ENCODE measurements at places on chromosomes 11 and 22.
A peak's percentile ranks its signal among the peaks of the same experiment; 100 is the strongest.

GRCh38 chr11:35165030-35165422 is 26.1 kb downstream of the CD44 start:
- no peak for DNase-seq

DNA sequence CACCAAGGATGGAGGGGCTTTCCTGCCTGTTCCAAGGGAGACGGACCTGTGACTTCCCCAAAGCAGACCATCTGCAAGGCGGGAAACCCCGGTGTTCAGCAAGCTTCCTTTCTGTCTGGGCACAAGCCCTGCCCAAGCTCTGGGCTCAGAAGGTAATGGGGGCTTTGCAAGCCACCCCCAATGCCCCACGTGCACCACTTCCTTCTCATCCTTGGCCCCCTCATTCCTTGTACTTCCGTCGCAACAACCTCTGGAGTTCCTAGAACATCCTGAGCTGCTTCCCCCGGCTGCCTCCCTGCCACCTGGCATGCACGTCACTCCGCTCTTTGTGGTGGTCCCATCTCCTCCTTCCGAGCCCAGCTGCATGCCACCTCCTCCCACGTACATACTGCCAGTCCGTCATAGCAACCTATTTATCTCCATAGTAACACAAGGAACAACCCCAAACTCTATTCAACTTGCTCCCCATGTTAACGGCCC is 3.9 kb downstream of the MYEOV start:
- no peak for DNase-seq

GRCh38 chr11:34653031-34653430 is 32.1 kb downstream of the EHF start:
- no peak for DNase-seq

DNA sequence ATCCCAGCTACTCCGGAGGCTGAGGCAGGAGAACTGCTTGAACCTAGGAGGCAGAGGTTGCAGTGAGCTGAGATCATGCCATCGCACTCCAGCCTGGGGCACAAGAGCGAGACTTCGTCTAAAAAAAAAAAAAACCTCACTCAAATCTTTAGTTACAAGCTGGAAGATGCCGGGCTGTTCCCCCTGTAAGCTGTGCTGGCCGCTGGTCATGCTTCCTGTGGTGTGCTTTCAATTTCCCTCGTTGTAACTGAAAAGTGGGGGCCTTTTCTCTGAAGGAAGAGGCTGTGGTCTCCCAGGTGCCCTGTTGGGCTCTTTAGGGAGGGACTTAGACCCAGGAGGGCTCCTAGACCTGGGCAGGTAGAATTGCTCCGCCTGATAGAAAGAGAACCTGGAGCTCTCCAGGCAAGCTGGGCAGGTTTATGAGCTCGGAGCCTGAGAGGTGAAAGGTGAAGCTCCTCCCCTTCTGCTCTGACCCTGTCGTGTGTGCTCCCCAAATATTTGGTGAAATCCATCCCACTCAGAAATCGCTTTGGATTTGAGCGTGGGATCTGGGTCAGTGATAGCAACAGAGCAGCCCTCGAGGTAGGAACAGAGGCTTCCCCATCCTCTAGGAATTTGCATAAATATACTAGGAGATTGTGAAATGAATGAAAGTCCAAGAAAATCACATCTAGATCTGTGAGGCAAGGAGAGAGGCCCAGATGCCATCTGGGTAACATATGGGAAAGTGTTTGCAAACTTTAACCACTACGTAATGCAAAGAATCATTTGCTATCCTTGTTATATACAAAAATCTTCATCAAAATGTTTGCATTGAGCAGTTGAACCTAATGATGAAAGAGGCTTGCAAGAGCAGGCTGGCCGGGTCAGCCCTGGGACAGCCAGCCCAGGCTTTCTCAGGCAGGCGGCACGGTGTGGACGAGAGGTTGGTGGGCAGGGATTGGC is 154.3 kb downstream of the FBXO7 start:
- DNase-seq, result no peak

DNA sequence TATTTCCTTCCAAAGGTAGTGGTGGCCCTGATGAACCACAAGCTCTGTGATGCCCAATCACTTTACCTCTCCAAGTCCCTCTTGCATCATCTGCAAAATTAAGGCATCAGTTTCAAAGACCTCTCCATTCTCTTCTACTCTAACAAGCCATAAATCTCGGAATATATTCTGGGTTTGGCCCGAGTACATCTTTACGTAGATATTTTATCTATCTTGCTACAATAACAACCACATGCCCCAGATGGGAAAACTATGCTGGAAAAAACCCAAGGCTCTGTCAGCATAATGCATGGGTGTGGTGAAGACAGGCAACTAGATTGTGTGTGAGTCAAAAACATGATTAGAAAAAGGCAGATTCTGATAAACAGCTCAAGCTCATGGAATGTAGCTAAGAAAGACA is 228.2 kb upstream of the BLID start:
- DNase-seq, result no peak

- DNase-seq, result no peak
Measured at GRCh38 chr11:62706850-62707247, 375 bp downstream of the BSCL2 start.

GRCh38 chr11:111918390-111919256 is at the start of gene C11orf52:
C11orf52 (plus strand) TSS chr11:111918913; CDS start chr11:111918973, 60 bp downstream.
- no peak for DNase-seq

DNA sequence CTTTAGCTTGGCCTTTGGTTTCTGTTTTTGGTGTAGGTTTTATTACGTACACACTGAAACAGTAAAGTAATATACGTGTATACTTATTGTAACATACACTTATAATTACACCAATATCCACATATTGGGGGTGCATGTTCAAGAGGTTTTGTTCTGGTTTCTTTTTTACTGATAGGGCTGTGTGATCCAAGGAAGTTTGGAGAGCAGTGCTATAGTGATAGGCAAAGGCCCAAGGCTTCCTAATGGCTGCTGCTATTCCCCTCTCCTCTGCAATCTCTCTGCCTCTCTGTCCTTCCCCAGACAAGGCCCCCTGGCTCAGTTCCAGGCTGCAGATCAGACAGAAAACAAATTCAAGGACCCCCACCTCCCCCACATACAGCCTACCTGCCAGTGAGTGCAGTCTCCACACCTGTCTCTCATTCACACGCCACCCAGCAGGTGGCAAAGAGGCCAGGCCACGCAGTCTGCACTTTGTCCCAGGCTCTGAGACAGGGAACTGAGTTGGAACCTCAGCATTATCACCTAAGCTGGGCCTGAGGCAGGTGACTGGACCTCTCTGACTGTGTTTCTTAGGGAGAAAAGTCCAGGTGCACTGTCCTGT is 15.1 kb downstream of the TMEM184B start:
- DNase-seq, result no peak

DNA sequence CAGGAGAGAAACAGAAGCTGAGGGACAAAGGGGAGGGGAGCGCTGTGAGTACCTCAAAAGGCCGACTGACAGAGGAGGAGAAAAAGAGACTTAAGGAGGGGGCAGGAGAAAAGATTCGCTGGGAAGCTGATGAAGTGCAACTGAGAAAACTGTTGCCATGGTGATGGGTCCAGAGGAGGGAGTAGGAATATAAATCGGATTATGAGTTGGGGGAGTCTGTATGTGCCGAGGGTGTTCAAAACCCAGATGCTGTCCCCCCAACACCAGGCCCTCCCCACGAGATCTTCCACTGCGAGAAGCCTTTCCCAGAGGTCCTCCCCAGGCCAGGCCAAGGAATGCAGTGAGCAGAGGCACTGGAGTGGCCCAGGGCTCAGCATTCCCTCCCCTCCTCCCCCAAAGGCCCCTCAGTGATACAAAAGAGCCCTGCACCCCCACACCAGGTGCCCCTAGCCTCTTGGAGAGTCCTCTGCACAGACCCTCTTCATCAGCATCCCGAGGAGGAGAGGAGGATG is 13.7 kb upstream of the BCL9L start:
- no peak for DNase-seq

DNA sequence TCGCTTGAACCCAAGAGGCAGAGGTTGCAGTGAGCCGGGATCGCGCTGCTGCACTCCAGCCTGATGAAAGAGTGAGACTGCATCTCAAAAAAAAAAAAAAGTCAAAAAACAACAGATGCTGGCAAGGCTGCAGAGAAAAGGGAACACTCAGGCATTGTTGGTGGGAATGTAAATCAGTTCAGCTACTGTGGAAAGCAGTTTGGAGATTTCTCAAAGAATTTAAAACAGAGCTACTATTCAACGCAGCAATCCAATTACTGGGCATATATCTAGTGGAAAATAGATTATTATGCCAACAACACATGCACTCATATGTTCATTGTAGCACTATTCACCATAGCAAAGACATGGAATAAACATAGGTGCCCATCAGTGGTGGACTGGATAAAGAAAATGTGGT is 89.7 kb downstream of the EFCAB6 start:
- no peak for DNase-seq

DNA sequence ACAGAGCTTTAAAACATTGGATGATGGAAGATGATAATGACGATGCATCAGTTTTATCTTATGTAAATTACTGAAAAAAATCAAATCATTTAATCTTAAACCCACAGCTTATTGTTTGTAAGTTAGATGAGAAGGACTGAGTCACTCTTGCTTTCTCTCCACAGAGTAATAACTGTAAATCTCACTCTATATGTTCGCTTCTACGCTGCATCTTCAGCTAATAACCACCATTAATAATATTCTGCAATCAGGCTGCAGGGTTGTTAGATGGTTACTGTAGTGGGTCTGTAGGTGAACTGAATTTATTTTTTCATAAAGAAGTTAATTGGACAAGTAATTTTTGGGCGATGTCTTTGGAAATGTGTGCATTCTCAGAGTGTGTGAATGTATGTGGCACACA is 260.0 kb downstream of the FAT3 start:
- DNase-seq, result no peak

DNA sequence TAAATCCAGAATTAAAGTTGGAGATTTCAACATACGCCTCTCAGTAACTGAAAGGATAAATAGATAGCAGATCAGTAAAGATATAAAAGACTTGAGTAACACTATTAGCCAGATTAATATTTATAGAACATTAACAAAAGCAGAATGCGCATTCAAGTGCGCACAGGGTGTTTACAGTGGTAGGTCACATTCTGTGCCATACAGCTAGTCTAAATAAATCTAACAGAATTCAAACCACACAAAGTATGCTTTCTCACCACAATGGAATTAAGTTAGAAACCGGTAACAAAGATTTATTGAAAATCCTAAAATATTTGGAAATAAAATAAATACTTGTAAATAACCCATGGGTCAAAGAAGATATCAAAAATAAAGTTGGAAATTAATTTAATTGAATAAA is 341.0 kb downstream of the DYNC2H1 start:
- no peak for DNase-seq

GRCh38 chr11:12864316-12865156 is 144.6 kb upstream of the RASSF10 start:
- no peak for DNase-seq

GRCh38 chr22:39545386-39546365 is 13.1 kb upstream of the RPS19BP1 start:
- DNase-seq, result no peak

DNA sequence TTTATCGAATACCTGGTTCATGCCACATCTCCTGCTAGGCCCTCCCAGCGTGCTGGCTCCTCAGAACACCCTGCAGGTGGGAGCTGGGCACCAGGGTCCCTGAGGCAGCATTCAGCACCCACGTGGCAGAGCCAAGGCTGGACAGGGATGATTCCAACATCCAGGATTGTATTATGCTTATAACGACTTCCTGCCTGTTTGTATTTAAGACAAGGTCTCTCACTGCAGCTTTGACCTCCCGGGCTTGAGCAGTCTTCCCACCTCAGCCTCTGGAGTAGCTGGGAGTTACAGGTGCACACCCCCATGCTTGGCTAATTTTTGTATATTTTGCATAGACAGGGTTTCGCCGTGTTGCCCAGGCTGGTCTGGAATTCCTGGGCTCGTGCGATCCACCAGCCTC is 64.7 kb upstream of the WNT7B start:
- DNase-seq, result no peak

GRCh38 chr11:106540001-106540400 is 462.5 kb downstream of the AASDHPPT start:
- no peak for DNase-seq

- peak; percentile 15 for DNase-seq
Measured at GRCh38 chr11:104529906-104530305, 366.0 kb upstream of the PDGFD start.

GRCh38 chr11:10522921-10523320 is 18.1 kb downstream of the RNF141 start:
- DNase-seq, result no peak

DNA sequence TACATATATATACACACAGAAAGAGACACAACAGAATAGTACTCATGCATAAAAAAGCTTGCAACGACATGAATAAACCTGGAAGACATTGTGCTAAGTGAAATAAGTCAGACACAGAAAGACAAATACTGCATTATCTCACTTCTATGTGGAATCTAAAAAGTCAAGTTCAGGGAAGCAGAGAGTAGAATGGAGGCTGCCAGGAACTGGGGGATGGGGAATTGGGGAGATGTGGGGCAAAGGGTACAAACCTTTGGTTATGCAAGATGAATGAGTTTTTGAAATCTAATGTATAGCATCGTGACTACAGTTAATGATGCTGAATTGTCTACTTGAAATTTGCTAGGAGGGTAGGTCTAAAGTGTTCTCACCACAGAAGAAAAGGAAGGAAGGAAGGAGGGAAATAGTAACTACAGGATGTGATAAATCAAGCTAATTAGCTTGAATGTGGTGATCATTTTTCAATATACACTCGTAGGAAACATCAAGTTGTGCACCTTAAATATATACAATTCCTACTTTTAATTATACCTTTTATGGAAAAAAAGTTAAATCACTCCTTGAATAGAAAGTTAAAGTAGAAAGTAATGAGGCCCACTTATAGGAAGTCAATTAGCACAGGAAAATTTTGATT is 33.8 kb downstream of the MMP13 start:
- DNase-seq, result no peak

GRCh38 chr11:55697817-55698216 is 35.8 kb downstream of the OR4C6 start:
- no peak for DNase-seq

DNA sequence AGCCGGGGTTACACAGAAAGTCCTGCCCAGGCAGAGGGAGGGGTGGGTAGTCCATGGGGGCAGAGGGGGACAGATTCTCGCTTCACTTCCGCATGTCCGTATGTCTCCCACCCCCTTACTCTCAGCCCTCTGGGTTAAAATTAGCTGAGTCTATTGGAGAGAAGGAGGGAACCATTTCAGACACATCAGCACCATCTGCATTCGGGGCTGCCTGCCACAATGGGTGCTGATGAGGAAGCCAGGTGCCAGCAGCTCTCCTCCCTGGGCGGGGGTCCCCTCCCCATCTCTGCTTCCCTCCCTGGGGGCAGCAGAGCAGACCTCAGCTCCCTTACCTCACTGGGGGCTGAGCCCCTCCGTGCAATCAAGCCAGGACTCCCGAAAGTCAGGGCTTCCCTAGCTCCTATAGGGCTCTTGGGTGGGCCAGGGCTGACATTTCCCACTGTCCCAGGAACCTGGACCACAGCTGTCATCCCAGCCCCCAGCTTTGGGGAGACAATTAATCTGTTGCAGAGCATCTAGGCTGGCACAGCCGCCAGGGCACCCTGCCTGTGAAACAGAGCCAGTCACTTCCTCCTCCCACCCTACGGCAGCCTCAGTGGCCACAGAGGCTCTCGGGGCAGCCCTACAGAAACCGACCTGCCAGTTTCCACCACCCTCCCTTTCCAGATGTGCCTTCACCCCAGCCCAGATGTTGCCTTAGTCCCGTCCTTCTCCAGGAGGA is 67.3 kb downstream of the PDE2A start:
- DNase-seq, result no peak

- no peak for DNase-seq
Measured at GRCh38 chr11:1310772-1311468, 1.5 kb upstream of the TOLLIP start.

- no peak for DNase-seq
Measured at GRCh38 chr11:9625728-9626127, 38.1 kb upstream of the SWAP70 start.

GRCh38 chr11:109425554-109425953 is 3.6 kb downstream of the C11orf87 start:
- DNase-seq, result no peak

All from anterior cingulate cortex (tissue), 58 donors.